ENCODE measurements at places on chromosomes 6 and 20.

GRCh38 chr6:146289816-146290588 is 253.6 kb upstream of the RAB32 start:
- DNase-seq = no peak

DNA sequence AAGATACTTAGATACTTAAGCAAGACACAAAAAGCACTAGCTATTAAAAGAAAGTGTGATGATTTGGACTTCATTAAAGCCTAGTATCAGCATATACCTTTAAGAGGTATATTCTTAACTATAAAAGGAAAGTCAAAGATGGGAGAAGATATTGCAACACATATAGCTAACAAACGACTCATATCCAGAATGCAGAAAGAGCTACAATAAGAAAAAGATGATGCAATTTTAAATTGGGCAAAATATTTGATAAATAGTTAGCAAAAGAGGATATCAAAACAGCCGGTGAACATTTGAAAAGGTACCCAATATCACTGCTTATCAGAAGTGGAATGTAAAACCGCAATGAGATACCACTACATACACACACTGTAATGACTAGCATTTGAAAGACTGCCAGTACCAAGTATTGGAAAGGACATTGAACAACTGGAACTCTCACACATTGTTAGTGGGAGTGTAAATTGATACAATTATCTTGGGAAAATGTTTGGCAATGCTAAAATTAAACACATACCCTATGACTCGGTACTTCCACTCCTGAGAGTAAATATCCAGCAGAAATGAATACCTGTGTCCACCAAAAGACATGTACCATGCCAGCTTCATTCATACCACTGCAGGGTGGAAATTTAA is 25.7 kb downstream of the MUC22 start:
- DNase-seq = no peak

DNA sequence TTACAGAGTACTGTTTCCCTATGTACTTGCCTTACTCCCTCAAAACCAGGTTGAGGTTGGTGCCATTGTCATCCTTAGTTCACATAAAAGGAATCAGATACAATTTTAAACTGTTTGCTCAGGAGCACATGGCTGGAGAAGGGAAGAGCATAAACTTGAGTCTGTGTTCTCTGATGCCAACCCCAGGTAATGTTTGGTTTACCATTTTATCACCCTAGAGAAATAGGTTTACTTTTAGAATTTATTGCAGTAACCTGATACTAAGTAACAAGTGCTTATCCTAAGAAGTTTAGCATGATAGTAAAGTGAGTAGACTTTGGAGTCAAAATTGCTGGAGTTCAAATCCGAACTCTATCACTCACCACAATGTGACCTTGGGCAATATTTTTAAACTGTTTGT is 86.3 kb downstream of the RFPL4B start:
- DNase-seq = no peak

- no peak for DNase-seq
These were observed 8.4 kb upstream of the IDH3B start for GRCh38 chr20:2672446-2672845.

DNA sequence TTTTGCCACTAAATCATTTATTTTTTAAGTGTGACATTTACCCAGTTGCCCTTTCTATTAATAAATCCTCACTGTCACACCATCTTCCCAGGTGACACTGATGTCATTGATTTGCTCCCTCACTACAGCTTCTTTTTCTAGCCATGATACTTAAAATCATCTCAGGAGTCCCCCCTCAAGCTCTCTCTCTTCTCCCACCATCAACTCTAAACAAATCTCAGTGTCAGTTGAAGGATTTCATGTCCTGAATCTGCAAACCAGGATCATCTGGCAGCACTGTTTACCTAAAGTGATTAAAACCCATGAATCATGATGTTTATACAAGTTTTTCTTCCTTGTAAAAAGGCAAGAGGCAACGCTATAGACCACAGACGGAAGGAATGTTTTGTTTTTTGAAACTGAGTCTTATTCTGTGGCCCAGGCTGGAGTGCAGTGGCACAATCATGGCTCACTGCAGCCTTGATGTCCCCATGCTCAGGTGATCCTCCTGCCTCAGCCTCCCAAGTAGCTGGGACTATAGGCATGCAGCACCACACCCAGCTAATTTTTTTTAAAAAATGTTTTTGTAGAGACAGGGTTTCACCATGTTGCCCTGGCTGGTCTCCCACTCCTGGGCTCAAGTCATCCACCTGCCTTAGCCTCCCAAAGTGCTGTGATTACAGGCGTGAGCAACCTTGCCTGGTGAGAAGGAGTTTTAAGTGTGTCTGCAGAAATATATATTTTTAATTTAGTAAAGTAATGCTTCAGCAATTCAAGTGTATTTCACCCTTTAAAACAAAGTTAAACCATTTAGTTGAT is 30.1 kb upstream of the SH3BGRL2 start:
- DNase-seq = no peak

DNA sequence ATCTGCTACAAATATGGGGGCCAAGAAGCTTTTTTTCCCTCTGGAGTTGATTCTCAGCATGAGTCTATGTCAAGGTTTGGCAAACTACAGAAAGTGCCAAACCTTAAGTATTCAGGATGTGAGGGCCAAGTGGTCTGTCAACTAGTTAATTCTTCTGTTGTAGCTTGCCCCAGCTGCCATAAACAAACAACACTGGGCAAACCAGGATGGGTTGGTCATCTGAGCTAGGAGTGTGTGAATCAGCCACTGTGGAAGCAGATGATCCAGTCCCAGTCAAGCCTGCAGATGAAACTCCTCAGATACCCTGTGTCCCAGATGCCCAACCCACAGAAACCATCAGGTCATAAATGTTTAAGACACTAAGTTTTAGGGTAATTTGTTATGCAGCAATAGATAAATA is 103.0 kb upstream of the MOCS1 start:
- DNase-seq = no peak

- DNase-seq = no peak
These were observed 145.4 kb upstream of the AHI1 start for GRCh38 chr6:135642912-135643311.

GRCh38 chr6:45896783-45897441 is 118.7 kb downstream of the CLIC5 start:
- no peak for DNase-seq

DNA sequence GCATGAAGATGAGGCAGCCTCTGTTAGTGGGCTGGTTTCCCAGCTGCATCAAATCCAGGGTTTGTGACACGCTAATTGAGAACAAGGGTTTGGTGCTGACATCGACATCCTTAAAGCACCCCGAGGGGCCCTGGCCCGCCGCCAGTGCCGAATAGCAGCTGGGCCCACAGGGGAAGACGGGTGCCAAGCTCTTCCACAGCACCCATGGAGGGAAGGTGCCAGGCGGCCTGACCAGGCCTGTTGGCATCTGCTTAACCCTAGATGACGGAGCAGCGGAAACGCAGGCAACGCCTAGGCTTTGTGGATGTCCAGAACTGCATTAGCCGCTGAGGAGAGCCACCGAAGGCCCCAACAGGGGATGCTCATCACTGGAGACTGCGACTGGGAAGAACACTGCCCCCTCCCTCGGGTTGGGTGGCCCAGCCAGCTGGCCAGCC is 16.0 kb downstream of the UQCC2 start:
- DNase-seq = no peak

DNA sequence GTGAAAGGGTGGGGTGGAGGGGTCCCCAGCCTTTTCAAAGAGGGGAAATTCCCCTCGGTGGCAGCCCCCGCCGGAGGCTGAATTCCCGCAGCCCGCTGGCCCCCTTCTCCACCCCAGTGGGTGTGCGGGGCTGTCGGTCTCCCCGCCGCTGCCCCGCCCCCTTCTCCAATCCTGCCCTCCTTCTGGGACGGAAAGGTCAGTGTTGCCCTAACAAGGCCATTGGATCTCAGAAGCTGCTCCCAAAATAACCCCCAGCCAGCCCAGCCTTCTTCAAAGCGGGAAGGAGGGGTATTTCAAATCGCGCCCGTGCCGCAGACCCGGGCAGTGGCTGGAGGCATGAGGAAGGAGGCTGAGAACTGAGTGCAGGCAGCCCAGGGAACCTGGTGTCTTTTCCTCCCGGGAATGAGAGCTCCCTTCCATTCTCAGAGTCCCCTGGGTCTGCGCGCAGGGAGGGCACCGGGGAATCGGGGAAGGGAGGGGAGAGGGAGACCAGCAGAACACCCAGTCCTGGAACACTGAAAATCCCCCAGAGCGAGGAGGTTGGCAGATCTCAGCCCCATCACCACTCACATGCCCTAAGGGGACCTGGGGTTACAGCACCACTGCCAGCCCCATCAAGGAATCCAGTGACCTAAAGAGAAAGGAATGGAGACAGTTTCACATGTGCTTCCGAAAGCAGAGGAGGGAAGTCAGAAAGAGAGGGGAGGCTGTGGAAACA is at the start of gene JPH2:
TSS of gene JPH2 (minus strand) at position 135 of the 718 bp plus-strand sequence. CDS start 483 bp downstream, outside the sequence.
- DNase-seq = no peak

All from esophagus squamous epithelium (tissue), 5 donors.